Activated T-cell treated with anti-CD3 and anti-CD28 coated beads, Interleukin-2, amount 50 U/mL, for 24 hours (primary cell): ENCODE measurements at places on chromosomes 3 and 15.

- no peak for DNase-seq
These were observed 46.3 kb downstream of the CEMIP start for GRCh38 chr15:80825361-80826030.

DNA sequence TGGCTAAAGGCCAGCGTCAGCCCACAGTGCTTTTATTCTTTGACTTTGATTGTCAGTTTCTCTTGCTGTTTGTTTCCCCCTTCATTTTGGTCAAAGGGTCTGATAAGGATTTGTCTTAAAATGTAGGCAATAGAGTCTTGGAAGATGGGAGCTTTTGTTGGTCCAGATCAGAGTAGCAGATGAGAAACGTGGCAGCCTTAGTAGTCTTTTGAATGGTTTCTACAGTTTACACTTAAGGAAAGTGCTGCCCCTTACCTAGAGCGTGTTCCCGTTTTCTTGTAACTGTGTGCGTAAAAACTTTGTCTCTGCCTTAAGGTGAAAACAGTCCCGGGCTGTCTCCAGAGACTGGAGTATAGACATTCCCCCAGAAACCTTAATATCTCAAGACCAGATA, 630 bp downstream of the LXN start:
- no peak for DNase-seq

- DNase-seq, result no peak
These were observed 330.2 kb downstream of the EPHB1 start for GRCh38 chr3:135125171-135125801.

- peak; percentile 72 for DNase-seq
These were observed 38.4 kb upstream of the FURIN start for GRCh38 chr15:90829942-90830440.

GRCh38 chr3:128875556-128876120, 3.8 kb upstream of the ACAD9 start:
- DNase-seq, result peak; percentile 72

DNA sequence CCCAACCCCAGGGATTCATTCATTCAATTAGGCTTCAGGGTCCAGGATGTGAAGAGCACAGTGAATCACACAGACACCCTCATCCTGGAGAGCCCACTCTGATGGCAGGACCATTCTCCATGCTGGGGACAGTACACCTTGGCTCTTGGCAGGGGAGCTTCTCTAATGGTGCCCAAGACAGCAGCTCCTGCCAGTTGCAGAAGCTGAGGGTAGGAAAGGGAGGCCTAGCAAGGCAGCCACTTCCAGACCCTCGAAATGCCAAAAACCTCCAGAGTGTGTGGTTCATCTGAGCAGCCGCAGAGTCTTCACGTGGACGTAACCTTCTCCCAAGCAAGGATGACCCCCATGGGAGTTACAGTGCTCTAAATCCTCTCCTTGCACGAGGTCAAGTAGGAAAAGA, 186.2 kb downstream of the XXYLT1 start:
- no peak for DNase-seq

GRCh38 chr3:116299646-116300081, 145.6 kb downstream of the LSAMP start:
- DNase-seq, result no peak

GRCh38 chr3:58487140-58487886, 4.6 kb upstream of the KCTD6 start:
- DNase-seq, result no peak

GRCh38 chr3:36792342-36792741, 28.0 kb upstream of the DCLK3 start:
- DNase-seq, result no peak

- no peak for DNase-seq
These were observed 35.7 kb upstream of the MYZAP start for GRCh38 chr15:57556040-57556439.

DNA sequence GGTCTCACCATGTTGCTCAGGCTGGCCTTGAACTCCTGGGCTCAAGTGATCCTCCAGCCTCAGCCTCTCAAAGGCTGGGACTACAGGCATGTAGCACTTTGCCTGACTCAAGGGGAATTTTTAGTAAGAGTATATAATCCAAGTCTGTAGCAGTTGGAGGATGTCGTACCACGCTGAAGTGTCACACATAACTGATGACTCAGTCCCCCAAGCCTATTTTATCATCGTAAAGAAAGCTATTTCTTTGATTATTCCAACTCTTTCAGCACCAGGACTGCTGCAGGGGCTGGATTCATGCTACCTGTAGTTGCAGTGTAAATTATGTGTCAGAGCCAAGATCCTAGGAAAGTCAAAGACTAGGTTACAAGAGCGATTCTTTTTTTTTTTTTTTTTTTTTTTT, 1.4 kb upstream of the PRKCI start:
- no peak for DNase-seq

DNA sequence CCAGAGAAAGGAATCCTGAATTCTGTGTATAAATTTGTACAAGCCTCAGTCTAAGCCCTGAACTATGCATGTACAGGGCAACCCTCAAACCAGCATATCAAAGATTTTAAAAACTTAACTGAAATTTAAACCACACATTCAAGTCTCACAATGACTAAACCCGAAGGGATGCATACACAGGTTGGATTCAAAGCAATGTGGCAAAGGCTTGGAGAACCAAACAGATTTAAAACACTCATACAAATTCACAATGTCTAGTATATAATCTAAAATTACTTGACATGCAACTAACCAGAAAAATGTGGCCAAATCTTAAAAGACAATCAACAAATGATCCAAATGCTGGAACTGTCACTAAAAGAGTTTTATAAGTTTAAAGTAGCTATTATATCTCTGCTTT, 36.4 kb downstream of the CEP152 start:
- DNase-seq, result no peak

DNA sequence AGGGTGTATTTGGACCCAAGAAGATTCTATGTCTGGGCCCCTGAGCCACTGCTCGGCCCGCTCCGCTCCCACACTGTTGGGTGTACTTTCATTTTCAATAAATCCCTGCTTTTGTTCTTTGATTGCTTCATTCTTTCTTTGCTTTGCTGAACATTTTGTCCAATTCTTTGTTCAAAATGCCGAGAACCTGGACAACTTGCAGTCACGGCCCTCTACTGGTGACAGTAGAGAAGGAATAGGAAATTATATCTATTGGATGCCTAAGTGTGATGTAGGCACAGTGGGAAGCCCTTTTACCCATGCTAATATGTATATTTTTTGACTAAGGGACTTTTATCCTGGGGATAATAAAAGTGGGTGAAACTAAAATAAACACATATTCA, 340.8 kb downstream of the LRRC3B start:
- no peak for DNase-seq

GRCh38 chr3:71955240-71956068, 170.5 kb upstream of the PROK2 start:
- DNase-seq, result peak; percentile 49

DNA sequence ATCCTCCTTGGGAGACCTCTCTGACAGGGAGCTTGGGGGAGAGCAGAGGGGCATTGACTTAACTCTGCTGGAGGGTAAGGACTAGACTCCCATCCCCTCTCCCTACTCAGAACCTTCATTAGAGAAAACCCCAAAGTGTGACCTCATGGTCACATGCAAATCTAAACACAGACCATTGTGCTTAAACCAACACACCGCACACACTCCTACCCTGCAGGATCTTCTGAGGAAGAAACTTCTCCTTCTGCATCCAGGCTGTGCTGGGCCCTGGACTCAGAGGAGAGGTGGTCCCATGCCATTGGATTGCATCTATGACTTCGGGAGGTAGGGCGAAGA, 805 bp upstream of the PARP16 start:
- DNase-seq, result no peak

GRCh38 chr15:94008104-94009074, 223.0 kb upstream of the MCTP2 start:
- DNase-seq, result no peak

- DNase-seq, result no peak
These were observed 60.8 kb upstream of the GOLIM4 start for GRCh38 chr3:168156479-168156878.

GRCh38 chr3:188698436-188698835, 473.3 kb upstream of the TPRG1 start:
- DNase-seq, result no peak

DNA sequence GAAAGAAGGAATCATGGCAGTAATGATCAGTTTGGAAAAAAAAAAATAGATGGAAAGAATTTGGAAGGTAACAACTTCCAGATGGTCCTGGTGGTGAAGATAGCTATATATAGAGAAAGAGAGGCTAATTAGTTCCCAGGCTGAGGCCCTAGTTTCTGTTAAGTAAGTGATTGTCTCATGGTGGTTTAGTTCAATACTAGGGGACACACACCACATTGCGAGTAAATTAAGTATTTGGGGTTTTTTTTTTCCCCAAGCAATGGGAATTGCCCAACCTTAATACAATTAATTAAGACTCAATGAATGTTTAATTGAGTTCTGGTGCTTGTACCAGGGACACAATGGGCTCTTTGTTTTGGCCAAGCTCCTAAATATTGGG, 143.8 kb upstream of the WNT5A start:
- no peak for DNase-seq

DNA sequence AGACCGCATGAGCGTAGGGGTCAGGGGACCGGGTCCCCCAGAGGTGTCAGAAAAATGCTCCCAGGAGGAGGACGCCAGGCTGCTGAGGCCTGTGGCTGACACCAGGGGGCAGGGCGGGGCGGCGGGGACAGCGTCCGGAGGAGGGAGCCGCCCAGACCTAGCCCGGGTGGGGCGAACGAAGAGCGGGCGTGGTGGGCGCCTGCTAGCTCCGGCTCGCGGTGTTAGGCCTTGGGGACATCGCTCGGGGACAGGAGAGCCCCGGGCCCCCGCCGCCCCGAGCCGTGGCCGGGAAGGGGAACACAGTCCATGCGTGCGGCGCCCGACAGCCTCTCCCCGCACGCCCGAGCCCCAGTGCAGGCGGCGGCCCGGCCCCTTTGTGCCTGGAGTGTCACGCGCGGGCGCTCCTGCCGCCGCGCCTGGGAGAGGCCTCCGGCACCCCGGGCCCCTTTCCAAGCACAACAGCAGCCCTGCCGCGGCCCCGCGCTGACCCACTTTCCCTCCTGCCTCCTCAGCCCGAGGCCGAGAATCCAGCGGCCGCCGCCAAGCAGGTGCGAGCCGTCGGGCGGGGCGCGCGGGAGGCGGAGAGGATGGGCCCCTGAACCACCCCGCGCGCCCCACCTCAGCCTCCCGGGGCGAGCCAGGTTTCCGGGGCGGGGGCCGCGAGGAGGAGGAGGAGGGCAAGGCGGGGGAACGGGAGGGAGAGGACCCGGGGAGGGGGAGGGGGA, 111.0 kb upstream of the KLF13 start:
- peak; percentile 90 for DNase-seq

- DNase-seq, result no peak
These were observed 35.9 kb upstream of the BNC1 start for GRCh38 chr15:83320404-83320803.

GRCh38 chr3:126131881-126132750, 48.2 kb upstream of the SLC41A3 start:
- DNase-seq, result peak; percentile 22

GRCh38 chr3:138043266-138044029, 33.5 kb downstream of the CLDN18 start:
- DNase-seq, result no peak

DNA sequence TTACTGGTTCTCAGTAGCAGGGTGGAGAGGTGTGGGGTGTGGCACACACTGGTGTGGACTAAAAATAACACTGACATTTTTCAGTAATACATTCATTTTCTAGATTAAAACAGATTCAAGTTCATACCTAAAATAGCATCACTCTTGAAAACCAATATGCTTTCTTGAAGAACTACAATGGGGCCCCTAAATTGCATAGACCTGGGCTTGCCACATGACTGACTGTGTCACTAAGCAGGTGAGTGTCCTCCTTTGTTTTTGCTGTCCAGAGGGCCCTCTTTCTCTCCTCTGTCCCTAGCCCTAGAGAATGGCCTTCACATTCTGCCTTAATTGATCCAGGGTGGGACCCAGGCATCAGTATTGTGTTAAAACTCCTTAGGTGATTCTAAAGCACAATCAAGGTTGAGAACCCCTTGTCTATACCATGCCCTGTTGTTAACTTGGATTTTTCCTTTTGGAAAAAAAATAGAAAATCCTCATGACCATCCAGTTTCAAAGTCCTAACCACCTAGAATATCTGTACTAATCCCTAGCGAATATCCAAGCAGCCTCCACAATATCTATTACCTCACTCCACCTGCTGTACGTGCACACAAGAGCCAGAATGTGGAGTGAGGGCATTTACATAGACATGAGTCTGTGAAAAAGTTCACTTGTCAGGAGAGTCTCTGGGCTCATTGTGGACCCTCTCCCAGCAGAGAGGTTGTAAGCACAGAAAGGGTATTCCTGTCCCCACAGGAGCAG, 18.7 kb upstream of the TMEM41A start:
- DNase-seq, result no peak

DNA sequence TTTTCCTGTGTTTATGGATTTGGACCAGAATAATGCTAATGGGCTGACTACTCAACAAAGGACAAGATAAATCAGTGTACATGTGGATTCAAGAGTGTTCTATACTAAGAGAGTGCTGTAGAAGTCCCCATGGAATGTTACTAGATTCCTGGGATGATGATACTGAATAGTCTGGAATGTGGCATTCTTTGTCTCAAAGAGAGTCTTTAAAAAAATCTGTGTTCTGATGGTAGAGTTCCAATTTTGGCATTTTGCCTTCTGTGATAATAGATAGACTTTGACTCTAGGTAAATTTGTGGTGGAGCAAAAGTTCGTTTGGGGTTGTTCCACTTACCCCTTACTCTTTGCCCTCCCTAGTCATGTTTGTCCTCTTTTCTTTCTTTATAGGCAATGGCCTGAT, 43.7 kb downstream of the NMD3 start:
- no peak for DNase-seq

DNA sequence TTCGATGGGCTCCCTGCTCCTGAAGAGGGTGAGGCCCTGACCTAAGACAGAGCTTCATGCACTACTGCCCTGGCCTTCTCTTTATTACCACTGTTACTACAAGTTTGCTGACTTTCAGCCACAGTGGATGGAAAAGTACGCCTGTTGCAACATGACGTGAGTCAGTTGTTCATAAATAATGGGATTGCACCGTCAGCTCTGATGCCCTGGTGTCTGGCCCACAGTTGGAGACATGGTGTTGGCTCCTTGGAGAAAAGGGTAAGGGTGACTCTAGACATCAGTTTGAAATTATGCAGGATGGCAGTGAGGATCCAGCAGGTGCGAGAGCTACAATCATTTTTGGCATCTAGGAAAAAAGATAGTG, 5.5 kb downstream of the PAQR5 start:
- DNase-seq, result no peak

- no peak for DNase-seq
These were observed 155.6 kb upstream of the TSC22D2 start for GRCh38 chr3:150252462-150252861.

DNA sequence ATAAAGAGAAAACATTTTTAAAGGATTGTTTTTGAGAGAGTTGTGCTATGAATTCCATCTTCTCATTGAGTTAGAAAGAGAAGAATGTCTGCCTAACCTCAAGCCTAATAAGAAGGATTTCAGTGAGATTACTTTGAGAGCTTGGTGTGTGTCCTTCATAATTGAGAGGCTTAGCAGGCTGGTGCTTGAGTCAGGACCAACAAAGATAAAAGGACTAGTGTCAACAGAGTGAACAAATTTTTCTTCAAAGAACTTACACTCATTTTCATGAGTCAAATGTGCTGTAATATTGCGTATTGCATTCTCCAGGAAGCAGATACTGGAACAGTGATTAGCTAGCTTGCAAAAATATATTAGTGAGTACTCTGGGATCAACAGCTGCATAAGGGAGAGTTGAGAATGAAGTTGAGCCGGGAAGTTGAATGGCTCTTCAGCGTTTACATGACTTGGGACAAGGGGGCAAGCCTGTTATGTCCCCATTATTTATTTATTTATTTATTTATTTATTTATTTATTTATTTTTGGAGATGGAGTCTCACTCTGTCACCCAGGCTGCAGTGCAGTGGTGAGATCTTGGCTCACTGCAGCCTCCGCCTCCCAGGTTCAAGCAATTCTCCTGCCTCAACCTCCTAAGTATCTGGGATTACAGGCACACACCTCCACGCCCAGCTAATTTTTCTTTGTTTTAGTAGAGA, 37.5 kb upstream of the SLITRK3 start:
- no peak for DNase-seq
